ENCODE measurements at places on chromosomes 11 and 22.

DNA sequence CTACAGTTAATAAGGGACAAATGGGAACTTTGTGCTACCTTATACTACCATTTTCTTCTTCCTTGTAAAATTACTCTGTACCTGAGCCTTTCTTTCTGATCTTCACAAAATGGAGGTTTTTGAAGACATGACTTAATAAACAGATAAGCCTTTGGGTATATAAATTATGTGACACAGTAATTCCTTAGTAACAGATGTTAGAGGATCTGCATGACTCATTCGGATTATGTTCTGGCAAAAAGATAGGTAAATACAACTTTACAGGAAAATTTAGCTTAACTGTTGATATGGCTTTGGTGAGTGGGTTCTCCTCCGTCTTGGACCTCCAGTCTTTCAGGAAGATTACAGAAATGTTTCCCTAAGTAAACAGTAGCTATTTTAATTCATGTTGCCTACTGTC is 61.8 kb downstream of the BID start:
- no peak for DNase-seq

- no peak for DNase-seq
Measured at GRCh38 chr11:23865341-23865975, 631.4 kb upstream of the LUZP2 start.

- DNase-seq = no peak
Measured at GRCh38 chr11:76323804-76324203, 57.1 kb downstream of the THAP12 start.

DNA sequence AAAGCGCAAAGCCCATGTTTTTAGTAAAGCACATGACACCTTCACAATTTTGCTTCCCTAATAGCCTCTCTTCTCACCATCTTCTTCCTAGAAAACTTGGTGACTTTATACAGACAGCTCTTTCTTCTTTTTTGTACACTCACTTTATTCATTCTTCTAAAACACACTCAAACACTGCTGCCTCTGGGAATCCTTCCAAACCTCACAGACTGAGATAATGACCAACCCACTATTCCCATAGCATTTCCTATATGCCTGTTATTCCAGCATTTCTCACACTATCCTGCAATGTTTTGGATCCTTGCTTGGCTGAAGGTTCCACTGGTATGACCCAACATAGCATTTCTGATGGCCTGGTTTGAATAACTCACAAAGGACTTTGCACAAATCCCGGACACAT is 442.1 kb upstream of the CCDC90B start:
- no peak for DNase-seq

DNA sequence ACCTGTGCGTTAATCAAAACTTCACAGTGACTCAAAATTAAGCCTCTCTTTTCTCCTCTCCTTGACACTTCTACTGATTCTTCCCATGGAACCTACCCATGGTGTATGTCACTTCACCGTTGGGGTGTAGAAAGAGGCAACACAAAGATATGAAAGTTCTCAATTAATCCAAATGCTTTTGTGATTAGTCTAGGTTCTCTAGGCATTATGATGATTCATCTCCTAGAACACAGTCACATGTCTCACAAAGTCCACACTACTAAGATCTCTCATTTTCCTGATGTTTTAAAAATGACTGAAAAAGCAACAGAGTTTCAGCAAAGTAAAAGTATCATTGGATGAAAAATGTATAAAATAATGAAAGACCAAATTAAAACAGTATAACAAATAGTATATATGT is 13.7 kb upstream of the SCGB2A2 start:
- no peak for DNase-seq

DNA sequence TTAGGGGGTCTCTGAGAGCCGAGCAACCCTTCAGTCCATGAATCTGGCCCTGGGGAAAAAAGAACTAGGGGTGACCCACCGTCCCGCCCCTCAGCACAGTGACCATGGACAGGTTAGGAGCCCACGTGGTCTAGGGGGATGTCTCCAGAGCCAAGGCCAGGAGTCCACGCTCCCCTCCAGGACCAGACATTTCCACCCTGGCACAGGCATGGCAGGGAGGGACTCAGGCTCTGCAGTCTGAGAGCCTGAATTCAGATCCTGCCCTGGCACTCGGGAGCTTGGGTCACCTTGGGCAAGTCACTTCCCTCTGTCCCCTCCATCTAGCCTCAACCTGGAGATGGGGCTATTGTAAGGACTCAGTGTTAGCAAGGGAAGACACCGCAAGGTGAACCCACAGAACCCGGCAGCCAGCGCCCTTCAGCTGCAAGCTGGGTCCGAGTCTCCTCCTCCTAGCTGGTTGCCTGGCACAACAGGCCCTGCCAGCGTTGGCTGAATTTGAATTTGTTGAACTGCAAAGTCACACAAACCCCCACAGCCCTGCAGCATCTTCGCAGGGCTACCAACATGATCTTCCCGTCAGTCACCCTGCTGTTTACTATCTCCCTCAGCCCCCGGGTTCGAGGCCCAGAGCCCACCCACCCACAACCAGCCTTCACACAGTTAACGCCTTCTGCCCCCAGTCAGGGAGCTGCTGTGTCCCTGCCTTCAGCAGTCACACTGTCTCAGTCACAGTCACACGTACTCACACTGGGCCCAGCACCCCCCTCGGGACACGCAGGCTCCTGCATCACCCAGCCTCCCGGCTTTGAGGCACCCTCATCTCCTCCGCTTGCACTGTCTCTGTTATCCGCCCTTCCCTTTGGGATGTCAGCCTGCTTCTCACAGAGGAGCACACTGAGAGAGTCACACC is 603 bp upstream of the PDGFB start:
- DNase-seq = no peak

GRCh38 chr11:100141201-100141600 is 545.9 kb upstream of the ARHGAP42 start:
- no peak for DNase-seq

DNA sequence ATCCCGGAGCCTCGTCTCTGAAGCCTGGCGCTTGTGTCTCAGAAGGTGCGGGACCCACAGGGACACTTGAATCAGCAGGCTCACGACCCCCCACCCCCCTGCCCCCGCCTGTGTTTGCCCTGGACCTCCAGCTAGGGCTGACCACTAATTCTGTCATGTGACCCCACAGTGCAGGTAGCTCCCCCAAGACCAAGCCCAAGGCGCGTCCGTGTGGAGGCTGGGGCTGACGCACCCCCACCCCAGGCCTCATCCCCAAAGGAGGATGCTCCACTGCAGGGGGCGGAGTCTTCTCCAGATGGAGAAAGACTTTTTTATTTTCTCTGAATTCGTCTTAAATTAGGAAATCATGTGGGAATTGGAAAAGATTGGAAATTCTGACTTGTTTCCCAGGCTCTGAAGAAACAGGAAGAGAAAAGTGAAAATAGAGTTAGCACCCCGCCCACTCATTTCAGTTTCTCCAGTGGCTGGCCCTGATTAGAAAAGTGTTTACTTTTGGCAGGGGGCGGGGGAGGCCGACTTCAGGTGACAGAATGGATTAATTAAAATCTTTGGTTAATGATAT is 1.0 kb upstream of the RELA start:
- no peak for DNase-seq

DNA sequence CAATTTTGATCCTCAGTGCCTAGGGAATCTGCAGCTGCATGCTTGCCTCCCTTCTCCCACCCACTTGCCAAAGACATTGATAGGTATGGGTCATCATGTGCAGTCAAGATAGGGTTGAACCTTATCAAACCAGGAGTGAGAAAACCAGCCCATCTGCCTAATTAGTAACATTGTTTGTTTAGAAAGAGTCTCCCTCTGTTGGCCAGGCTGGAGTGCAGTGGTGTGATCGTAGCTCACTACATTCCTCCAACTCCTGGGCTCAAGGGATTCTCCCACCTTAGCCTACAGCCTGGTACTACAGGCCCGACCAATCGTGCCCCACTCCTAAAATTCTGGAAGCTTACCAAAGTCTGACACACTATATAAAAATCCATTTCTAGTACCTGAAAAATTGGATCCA is 4.6 kb downstream of the C11orf71 start:
- no peak for DNase-seq

GRCh38 chr11:66359662-66360087 is 11.9 kb downstream of the SLC29A2 start:
- DNase-seq = no peak

DNA sequence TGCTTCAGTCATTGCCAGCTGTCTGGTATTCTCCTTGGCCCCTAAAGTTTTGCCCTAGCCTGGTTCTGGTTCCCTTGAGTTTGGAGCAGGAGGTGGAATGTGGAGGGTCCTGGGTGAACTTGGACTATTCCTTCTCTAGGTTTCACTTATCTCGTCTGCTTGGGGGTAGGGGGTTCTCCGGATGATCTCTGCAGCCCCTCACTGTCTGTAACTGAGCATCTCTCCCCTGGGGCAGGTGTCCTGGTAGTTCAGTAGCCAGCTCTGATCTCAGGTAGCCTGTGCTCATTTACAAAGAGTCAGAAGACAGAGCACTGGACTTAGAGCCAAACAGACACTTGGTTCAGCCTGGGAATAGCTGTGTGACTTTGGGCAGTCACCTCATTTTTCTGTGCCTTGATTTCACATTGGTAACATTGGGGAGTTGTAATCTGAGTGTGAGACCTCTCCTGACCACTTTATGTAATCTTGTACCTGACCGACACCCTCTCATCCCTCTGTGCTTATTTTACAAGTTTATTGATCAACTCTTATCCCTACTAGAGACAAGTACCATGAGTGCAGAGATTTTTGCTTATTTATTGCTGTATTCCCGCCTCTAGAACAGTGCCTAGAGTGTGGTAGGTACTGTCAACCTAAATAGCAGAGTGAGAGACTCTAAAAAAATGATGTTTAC is 804 bp downstream of the CCDC134 start:
- DNase-seq = no peak

- DNase-seq = peak; percentile 73
Measured at GRCh38 chr11:77066229-77067042, at the start of gene CAPN5. Gene CAPN5 (plus strand): TSS chr11:77066971. CDS start chr11:77084887, 17,916 bp downstream.

DNA sequence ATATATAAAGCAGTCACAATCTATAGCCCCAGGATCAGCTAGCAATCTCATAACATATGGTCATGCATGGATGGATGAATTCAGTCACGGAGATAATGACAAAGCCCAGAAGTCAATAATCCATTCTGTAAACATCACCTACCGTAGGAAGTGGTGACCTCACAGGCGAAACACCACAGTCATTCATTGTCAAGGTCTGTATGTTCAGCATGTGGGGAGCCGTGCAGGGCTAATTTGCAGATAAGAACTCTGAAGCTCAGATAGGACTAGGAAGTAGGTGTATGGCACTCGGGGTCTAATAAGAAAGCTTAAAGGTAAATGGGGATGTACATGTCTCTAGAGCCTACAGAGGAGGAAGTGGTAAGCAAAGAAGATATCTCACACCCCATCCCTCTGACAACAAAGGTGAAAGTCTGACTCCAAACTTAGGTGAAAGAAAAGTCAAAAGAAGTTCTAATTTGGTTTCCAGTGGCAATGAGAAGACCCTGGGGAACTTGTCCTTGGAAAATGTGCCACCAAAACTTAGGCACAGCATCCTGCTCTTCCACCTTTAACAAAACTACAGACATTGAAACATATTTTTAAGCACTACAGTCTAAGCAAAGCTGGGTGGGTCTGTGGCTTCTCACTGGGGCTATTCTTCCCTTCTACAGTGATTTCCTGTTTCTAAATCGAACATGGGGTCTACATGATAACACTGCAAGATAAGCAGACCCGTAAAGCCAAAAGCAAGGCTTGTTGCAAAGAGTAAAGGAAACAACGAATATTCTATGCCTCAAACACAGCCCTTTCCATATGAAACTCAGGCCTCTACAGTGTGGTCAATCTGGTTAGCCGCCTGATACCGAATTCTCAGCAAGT is 5.2 kb downstream of the CRTAM start:
- DNase-seq = no peak

- no peak for DNase-seq
Measured at GRCh38 chr22:30028731-30029130, 51.5 kb upstream of the HORMAD2 start.

GRCh38 chr11:117298195-117298594 is 7.0 kb downstream of the BACE1-AS start:
- DNase-seq = no peak

DNA sequence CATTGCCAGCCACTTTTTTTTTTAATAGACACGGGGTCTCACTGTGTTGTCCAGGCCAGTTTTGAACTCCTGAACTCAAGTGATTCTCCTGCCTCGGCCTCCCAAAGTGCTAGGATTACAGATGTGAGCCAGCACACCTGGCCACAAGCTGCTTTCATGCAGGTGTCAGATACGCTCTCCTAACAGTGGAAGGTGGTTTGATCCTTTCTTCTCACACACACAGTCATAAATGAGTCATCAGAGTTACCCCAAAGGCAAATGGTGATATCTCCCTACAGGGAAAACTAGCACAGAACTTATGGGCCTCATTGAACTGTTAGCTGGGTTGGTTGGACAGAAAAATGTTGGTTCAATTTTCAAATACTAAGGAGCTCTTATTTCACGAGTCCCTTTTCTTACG is 38.2 kb upstream of the UBASH3B start:
- DNase-seq = no peak

- no peak for DNase-seq
Measured at GRCh38 chr22:45240104-45240809, 437 bp downstream of the KIAA0930 start.

DNA sequence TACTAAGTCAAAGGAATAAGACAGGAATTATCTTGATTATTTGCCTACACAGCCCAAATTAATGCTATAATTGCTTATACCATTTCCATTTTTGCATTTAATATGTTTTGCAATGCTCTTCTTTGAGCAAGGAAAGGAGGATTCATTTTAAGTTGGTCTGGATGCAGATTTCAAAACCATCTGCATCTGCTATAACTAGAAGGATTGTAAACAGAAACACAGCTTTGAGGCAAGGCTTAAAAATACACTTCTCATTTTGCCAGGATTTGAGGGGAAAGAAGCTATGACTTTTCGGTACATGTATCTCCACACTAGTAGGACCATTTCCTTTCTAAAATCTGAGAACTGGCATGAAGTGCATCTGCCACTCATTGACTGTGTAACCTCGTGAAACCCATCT is 95.9 kb upstream of the MTNR1B start:
- no peak for DNase-seq

DNA sequence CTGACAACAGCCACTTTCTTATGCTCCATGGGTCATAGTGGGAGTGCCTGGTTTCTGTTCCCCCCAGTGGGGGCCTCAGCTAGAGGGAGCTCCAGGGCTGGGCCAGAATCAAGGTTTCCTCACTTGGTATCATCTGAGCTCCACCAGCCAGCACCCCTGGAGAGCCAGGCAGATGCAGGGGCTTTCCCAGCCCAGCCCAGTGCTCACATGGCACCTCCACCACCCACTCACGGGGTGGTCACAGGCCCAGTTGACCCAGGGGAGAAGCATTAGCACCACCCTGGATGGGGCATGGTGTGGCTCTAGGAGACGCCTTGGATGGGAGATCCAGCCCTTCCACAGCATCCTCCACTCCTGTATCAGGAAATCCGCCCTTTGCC is 24.1 kb upstream of the WNT7B start:
- no peak for DNase-seq

DNA sequence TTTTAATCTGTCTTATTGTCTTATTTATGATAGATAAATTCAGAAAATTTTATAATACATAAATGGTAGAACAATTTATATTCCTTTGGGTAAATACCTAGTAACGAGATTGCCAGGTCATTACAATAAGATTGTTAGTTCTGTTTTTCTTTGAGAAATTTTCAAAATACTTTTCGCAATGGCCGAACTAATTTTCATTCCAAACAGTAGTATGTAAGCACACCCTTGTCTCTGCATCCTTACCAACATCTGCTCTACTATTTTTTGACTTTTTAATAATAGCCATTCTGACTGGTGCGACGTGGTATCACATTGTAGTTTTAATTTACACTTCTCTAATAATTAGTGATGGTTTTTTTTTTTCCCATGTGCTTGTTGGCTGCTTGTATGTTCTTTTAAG is 351.4 kb upstream of the LUZP2 start:
- DNase-seq = no peak
